ENCODE measurements at places on chromosomes 3 and 15.

DNA sequence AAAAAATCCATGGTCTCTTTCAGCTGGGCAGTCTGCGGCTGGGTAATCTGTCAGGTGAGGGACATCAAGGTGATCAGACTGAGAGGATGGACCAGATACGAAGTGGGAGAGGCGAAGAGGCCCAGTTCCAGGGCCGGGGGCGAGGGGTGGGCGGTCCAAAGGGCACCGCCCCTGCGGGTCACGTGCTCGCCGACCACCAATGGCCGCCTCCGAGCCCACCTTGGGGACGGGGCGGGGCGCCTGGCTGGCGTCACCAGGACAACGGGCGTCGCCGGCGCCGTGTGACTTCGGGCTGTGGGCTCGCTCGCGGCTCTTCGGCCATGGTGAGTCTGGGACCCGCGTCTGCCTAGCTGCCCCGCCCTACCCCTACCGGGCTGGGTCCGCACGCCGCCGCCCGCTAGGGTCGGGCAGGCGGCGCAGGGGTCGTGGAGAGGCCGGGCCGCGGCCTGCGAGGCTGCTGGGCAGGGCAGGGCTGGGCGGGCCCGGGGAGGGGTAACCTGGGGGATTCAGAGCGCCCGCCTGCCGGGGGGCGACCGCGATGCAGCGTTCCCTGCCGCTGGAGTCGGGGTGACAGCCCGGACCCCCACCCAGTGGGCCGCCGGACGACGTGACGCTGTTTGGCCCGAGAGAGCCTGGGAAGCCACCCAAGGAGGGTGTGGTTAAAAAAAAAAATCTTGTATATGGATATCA is at the start of gene FBXL2:
Gene FBXL2 (plus strand): TSS at position 250 of the 690 bp plus-strand sequence. CDS start 71 bp downstream, at position 321.
- H3K4me3 ChIP-seq: peak within 1 kb of the TSS; percentile 21
- H3K27ac ChIP-seq: no peak within 1 kb of the TSS
- no peak for DNase-seq

DNA sequence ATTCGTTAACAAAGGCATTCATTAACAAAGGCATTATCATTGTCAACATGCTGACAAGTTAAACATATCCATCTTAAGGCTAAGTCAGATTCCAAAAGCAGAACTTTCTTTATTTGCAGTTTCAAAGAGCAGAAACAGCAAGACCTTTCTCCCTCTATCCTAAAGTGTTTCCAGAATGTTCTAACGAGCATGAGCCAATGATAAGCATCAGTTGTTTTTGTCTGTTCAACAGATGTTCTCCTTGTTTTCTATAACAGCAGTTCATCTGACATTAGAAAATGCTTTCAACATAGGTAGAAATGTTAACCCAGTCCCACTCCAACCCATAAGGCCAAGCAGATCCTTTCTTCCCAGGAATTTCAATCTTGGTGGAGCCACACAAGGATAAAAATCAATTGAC is 77.6 kb upstream of the POMGNT2 start:
- no peak for DNase-seq
- peaks cover under 1% of the 10 kb centered on the region for H3K27me3 ChIP-seq
- H3K36me3 ChIP-seq: peaks cover 16% of the 10 kb centered on the region
- H3K27ac ChIP-seq: no peak overlapping the region
- H3K4me3 ChIP-seq: no peak overlapping the region

- H3K4me1 ChIP-seq: no peaks in the 10 kb centered on the region
- no peak overlapping the region for H3K27ac ChIP-seq
- no peak overlapping the region for H3K4me3 ChIP-seq
Measured at GRCh38 chr3:54780336-54780735, 147.5 kb downstream of the LRTM1 start.

- H3K4me3 ChIP-seq: no peak overlapping the region
- DNase-seq: no peak
- peaks cover 3% of the 10 kb centered on the region for H3K36me3 ChIP-seq
- H3K27ac ChIP-seq: no peak overlapping the region
Measured at GRCh38 chr3:138942271-138942670, 4.7 kb downstream of the FOXL2 start.

DNA sequence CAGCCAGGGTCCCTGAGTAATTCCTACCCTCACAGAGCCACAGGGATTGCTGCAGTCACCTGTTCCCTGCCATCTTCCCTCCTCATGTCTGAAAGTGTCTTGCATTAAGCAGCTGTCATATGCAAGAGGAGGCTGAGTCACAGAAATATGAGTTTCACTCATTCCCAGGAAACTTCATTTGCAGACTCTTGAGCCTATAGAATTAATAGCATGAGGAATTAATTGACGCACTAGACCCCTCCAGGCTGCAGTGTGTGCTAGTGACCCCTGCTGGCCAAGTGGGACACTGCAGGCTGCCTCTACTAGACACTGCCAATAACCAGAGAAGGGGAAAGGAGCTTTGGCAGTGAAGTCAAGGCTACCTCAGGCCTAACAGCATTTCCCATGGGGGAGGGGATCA is 50.6 kb upstream of the SLC6A1 start:
- no peaks in the 10 kb centered on the region for H3K4me1 ChIP-seq
- H3K27me3 ChIP-seq: no peaks in the 10 kb centered on the region
- H3K36me3 ChIP-seq: no peaks in the 10 kb centered on the region
- no peak for DNase-seq
